ENCODE measurements at places on chromosomes 12 and 14.

DNA sequence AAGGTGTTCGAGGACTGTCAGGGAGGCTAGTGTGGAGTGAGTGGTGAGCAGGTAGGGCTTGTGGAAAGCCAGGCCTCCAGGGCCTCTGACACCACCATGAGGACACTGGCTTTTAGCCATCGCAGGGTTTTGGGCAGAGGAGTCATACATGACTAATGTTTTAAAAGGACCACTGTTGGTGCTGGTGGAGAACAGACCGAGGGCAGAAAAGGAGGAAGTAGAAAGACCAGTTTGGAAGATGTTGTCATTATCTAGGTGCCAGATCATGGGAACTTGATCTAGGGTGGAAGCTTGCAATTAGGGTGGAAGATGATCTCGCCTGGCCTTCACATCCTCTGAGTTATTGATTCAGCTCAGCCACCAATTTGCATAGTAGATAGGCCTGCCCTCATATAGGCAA is 144.2 kb downstream of the C12orf75 start:
- DNase-seq = no peak

DNA sequence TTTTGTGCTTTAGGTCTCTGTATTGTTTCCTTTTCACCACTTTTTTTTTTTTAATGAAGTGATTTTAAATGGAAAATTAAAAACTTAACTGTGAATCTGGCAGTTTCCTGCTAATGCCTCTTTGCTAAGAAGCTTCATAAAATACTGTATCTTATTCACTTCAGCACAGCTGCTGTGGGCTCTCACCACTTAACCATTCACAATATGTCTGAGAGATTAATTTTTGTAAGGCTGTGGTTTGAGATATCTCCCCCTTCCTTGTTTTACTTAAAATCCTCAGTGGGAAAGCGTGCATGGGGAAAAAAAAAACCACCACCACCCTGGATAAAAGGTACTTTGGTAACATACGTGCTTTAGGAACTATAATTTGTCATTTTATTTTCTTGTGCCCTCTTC is 115.9 kb downstream of the ETV6 start:
- no peak for DNase-seq

DNA sequence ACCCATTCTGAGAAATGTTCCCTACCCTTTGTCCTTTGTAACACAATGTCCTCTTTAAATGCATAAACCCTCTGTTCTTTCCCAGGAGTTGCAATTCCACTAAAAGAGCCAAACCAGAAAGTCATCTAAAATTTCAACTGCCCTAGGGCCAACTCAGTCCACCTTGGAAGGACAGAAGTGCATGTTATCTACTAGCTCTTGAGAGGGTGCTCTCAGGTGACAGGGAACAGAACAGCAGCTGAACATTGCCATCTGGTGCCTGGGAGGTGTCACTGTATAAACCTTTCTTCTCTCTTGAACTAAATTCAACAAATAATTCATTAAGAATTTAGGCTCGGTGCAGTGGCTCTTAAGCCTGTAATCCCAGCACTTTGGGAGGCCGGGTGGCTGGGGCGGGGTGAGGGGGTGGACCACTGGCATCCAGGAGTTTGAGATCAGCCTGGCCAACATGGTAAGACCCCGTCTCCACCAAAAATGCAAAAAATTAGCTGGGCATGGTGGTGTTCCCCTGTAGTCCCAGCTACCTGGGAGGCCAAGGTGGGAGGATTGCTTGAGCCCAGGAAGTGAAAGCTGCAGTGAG is 10.3 kb upstream of the FERMT2 start:
- DNase-seq = peak; percentile 35

GRCh38 chr14:98926146-98926545 is 345.9 kb downstream of the BCL11B start:
- DNase-seq = peak; percentile 16
